Stimulated activated CD8-positive, alpha-beta memory T cell treated with anti-CD3 and anti-CD28 coated beads, Interleukin-15, amount 100 ng/mL, for 1 hour (primary cell): ENCODE measurements at places on chromosomes 16 and 17.

GRCh38 chr16:84670063-84670462, 21.8 kb downstream of the KLHL36 start:
- DNase-seq: no peak

DNA sequence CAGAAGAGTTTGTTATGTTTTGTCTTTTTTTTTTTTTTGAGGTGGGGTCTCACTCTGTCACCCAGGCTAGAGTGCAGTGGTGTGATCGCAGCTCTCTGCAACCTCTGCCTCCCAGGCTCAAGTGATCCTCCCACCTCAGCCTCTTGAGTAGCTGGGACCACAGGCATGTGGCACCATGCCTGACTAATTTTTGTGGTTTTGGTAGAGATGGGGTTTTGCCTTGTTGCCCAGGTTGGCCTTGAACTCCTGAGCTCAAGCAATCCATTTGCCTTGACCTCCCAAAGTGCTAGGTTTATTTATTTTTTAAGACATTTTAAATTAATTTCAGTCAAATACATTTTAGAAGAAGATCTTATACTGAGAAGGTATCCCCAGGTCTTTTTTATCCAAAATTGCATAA, 366.7 kb downstream of the KCNJ2 start:
- DNase-seq: no peak

GRCh38 chr17:15364615-15365014, 23.2 kb upstream of the TEKT3 start:
- DNase-seq: no peak

- DNase-seq: no peak
Observed at GRCh38 chr17:83014297-83014696, 65.1 kb upstream of the METRNL start.

GRCh38 chr16:19354371-19354770, 63.3 kb upstream of the TMC5 start:
- DNase-seq: no peak

DNA sequence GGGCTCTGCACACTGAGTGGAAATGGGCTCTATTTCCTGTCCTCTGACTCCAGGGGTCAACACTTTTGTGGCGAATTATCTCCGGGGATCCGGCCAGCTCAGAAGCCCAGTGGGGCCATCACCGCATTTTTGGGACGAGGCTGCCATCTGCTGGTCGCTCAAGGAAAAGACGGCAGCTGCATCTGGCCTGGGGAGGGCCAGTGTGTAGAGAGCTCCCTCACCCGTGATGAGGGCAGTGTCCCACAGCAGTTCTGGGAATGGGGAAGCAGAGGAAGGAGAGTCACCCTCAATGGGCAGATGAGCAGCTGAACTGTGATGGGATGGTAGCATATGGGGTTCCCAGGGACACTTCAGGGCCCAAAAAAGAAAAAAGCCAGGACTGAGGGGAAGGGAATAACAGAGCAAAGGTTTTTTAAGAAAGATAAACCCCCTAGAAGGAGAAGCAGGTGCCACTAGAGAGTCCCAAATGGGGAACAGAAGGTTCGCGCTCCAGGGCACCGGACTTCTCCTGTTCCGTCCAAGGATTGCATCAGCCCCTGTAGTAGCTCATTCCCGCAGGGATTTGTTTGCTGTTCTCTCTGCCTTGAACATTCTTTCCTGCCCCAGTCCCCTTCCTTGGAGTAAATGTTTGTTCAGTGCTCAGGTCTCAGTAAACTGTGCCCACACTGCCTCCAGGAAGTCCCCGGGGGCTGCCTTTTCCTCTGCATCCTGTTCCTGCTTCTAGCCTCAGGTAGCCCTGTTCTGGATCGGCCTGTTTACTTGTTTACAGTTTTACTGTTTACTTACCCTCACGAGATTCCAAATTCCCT, 9.3 kb upstream of the ABCC12 start:
- DNase-seq: peak; percentile 39

- no peak for DNase-seq
Observed at GRCh38 chr17:68700421-68700820, 99.3 kb upstream of the FAM20A start.

DNA sequence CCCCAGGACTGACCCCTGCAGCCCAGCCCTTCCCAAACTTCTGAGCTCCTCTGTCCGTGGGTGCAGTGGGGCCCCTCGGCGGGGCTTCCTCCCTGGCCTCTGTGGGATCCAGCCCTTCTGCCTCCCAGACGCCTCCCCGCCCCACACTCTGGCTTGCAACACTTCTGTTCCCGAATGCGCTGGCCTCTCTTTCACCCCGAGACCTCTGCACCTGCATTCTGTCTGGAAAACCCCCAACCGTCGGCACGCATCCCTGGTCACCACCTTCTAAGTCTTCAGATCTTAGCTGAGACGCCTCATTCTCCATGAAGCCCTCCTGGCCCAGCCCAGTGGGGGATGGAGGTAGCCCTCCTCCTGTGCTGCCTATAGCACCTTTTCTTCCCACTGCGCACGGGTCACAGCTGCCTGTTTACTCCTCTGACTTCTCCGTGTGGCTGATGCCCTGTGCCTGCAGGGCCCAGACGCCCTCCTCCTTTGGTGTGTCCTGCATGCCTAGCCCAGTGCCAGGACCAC, 26.4 kb downstream of the TMEM235 start:
- DNase-seq: no peak

DNA sequence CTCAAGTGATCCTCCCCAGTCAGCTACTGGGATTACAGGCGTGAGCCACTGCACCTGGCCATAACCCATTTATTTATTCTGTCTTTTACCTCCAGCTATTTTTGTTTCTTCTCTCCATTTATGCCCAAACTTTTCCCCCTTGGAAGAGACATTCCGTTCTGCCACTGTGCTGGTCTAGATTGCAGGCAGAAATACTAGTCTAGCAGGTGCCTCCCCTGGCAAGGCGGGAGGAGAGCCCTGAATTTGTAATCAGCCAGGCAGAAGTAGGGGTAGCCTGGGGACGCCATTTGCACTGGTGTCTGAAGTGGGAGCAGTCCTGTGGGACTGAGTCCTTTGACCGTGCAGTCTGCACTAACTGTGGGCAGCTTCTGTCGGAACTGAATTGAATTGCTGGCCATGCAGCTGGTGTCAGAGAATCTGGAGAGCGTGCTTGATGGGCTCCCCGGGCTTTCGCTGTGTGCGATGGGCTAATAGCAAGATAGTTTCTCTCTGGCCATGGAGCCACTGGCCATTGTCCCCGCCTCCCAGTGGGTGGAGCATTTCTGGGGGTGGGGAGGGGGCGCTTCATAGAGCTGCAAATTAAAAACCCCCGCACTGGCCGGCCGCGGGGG, 31.5 kb upstream of the LITAF start:
- DNase-seq: no peak

- no peak for DNase-seq
Observed at GRCh38 chr16:57178793-57179212, 7.0 kb downstream of the PSME3IP1 start.

DNA sequence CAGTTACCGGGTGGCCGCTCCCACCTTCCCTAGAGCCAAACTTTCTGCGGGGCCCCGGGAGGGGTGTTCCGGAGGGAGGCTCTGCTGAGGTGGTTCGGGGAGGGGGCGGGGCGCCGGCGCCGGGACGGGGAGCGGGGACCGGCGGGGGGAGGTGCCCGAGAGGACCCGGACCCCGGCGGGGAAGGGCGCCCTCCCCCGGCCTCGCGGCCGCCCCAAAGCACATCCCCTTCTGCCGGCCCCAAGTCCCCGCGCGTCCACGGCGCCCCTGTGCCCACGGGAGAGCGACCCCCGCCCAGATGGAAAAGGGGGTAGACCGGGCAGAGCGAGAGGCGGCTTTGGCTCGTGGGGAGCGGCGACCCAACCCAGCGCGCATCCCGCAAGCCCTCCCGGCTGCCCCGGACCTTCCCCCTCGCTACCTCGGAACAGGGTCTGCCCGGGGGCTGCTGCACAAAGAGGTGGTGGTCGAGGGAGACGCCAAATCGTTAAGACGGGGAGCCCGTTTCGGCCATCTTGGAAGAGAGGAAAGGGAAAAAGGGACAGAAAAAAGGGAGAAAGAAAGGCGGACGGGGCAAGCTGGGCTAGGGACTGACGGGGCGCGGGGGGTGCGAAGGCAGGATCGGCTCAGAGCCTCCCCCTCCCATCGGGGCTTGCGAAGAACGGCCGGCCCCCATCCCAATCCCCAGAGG, 530 bp downstream of the PCGF2 start:
- DNase-seq: no peak

GRCh38 chr16:90046122-90046970, 27.1 kb upstream of the DBNDD1 start:
- DNase-seq: no peak

DNA sequence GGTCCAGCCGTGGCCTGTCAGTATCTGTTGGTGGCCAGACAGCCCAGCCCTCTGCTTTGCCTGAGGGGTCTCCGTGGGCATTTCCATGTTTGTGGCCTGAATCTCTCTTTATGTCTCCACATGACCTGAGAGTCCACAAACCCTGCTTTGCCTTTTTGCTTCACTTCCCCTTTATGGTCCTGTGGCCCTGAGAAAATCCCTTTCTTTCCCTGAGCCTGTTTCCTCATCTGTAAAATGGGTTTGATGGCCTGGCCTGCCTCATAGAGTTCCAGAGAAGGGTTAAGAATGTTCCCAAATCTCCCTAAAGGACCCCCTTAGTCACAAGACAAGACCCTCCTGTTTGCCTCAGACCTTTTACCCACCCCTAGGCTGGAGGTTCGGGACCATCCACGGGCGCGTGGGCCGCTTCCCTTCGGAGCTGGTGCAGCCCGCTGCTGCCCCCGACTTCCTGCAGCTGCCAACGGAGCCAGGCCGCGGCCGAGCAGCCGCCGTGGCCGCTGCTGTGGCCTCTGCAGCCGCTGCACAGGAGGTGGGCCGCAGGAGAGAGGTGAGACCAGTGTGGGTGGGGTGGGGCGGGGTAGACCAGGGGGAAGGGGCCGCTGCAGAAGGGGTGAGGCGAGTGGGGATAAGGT, 26.2 kb upstream of the ALKBH5 start:
- DNase-seq: no peak

- no peak for DNase-seq
Observed at GRCh38 chr17:16275024-16275423, 58.0 kb downstream of the PIGL start.

GRCh38 chr16:84281074-84281473, 13.6 kb upstream of the WFDC1 start:
- DNase-seq: no peak

- DNase-seq: no peak
Observed at GRCh38 chr16:62100651-62101050, 64.4 kb upstream of the CDH8 start.

GRCh38 chr17:61837175-61838051, 25.9 kb downstream of the BRIP1 start:
- peak; percentile 19 for DNase-seq

- no peak for DNase-seq
Observed at GRCh38 chr17:69812240-69812837, 262.7 kb upstream of the KCNJ16 start.
